ENCODE measurements at places on chromosomes 4 and X.

DNA sequence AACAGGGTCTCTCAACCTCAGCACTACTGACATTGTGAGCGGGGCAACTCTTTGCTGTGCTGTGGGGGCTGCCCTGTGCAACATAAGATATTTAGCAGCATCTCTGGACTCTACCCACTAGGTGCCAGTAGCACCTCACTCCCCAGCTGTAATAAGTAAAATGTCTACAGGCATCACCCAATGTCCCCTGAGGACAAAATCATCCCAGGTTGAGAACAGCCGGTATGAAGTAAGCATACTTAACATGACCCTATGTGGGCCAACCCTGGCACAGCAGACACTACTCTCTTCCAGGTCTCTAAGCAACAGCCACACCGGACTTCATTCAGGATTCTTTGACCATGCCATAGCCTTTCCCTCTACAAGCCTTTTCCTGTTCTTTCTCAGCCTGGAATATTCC, 10.5 kb upstream of the MGST2 start:
- DNase-seq, result peak; percentile 8

DNA sequence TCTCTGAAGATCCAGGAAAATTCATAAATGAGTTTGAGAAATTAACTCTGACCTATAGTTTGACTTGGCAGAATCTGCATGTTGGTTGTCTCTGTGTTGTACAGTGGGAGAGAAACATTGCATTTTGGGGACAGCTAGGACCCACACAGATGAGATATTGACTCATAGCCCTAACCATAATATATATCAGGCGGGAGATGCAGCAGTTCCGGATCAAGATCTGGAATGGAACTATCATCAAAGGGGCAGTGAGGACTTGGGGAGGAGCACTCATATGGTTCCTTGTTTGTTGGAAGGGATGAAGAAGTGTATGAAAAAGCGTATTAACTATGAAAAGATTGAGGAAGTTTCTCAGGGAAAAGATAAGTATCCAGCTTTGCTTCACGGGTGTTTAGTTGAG, 14.0 kb downstream of the CXCL2 start:
- DNase-seq, result no peak

DNA sequence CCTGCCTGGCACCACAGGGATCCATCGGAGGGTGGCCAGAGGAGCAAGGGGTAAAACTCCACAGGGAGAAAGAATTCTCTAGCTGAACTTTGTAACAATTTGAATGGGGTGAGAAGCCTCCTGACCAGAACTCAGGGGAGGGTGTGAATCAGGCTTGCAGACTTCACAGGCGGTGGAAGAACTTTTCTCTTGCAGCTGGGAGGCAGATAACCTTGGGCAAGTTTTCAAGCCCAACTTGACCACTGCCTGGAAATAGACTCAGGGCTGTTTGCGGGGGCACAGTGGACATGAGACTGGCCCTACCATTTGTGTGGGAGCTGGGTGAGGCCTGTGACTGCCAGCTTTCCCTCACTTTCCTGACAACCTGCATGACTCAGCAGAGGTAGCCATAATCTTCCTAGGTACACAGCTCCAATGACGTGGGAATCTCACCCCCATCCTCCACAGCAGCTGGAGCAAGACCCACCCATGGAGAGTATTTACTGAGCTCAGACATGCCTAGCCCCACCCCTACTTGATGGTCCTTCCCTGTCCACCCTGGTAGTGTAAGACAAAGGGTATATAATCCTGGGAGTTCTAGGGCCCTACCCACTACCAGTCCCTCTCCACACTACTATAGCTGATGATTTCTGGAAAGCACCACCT, 210.0 kb upstream of the AGTR2 start:
- no peak for DNase-seq

DNA sequence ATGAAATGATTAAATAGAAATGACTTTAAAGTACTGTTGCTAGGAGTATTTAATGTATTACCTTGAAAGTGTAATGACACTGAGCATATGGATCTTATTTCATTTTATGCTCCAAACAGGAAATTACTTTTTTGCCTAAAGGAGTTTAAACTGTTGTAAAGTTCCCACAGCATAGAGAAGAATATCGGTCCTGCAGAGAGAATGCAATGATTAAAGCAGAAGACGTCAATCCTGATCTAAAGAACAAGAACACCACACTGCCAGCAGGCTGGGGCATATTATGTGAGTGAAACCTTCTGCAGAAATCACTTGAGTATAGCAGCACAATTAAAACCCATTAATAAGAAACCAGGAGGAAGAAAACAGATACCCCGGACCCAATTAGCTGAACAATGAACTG, 72.8 kb upstream of the CAMK2D start:
- DNase-seq, result no peak

DNA sequence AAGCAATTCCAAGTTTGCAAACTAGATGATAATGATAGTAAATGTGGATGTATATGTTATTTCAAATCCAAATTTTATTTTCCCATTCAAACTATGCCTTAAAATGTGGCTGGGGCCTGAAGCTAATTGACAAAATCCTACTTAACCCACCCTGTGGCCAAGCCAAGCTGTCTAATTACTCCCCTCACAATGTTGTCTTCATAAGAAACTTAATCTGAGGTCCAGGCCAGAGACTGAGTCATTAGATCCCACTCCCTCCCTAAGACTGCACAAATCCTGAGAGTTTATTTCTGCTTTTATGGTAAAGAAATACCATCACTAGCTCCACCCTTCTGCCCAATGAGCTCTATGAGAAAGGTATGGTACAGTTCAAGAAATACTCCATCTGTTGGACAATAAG, 16.6 kb downstream of the SMPX start:
- DNase-seq, result no peak
